ENCODE measurements at places on chromosomes 13 and 19. TPM values are rescaled to one million over a fixed set of nuclear protein-coding genes. Genes with fewer than 3 reads are reported as not detected.

The SLC10A2 gene
- total RNA-seq: not detected

The ARL11 gene
- total RNA-seq: not detected

The HCST gene
- 2.9 TPM for total RNA-seq

GRCh38 chr19:31263328-31263727, 85.9 kb downstream of the TSHZ3 start:
- H3K27ac ChIP-seq: no peak overlapping the region
- no peaks in the 10 kb centered on the region for H3K4me1 ChIP-seq
- no peaks in the 10 kb centered on the region for H3K27me3 ChIP-seq
- no peak overlapping the region for H3K4me3 ChIP-seq

GRCh38 chr13:26475176-26476110, 82.0 kb upstream of the WASF3 start:
- H3K4me3 ChIP-seq: no peak overlapping the region
- no peaks in the 10 kb centered on the region for H3K27me3 ChIP-seq
- no peak for DNase-seq
- H3K27ac ChIP-seq: no peak overlapping the region
- H3K4me1 ChIP-seq: no peaks in the 10 kb centered on the region

DNA sequence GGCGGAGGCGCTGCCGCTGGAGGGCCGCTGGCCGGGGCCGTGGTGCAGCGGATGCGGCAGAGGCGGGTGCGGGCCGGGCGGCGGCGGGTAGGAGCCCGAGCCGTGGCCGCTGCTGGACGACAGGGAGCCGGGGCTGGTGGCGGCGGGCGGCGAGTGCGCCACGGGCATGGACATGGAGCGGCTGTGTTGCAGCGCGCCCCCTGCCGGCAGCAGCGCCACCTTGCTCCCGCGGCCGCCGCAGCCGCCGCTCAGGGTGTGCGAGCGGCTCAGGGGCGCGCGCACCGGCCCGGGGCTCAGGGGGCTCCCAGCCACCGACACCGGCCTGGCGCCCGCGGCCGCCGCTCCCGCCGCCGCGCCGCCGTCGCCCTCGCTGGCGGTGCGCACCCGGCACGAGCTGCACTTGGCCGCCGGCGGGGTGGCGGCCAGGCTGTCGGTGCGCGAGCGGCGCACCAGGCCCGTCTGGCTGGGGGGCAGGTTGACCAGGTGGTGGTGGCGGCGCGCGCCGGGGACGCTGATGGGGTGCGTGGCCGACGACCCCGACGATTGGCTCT, 1.7 kb downstream of the IRS2 start:
- H3K4me3 ChIP-seq: peak overlapping the region; percentile 61
- no peaks in the 10 kb centered on the region for H3K36me3 ChIP-seq
- H3K27me3 ChIP-seq: no peaks in the 10 kb centered on the region
- H3K4me1 ChIP-seq: peaks cover 2% of the 10 kb centered on the region
- H3K27ac ChIP-seq: no peak overlapping the region

- H3K4me1 ChIP-seq: no peaks in the 10 kb centered on the region
- no peaks in the 10 kb centered on the region for H3K36me3 ChIP-seq
- no peaks in the 10 kb centered on the region for H3K27me3 ChIP-seq
- H3K27ac ChIP-seq: no peak overlapping the region
- no peak overlapping the region for H3K4me3 ChIP-seq
- DNase-seq: no peak
These were observed 2.6 kb downstream of the OR10H5 start for GRCh38 chr19:15790096-15790495.
